ENCODE measurements at places on chromosomes 11 and 22.
A peak's percentile ranks its signal among the peaks of the same experiment; 100 is the strongest.

DNA sequence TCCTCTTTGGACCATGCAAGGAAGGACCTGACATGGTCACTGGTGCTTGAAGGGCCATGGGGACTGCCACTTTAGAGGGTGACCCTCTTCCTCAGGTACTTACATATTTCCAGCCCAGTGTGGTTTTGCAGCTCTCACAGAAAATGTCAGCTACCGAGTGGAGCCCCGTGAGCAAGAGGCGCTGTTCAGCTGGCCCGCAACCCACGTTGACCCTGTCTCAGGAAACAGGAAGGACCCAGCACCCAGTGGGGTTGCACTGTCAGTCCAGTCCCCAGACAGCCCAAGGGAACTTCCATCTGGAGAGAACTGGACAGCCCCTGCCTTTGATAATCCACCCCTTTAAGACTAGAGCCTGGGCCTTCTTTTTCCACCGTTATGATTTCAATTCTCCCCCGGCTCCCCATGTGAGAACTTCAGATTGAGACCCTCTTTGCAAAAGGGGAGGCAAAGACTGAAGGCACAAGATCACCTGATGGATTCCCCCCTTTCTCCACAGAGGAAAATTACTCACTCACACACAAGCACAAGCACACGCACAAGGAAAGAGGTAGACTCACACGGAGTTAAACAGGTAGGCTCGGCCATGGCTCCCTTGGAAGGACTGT lies 3.4 kb downstream of the YPEL4 start:
- DNase-seq: no peak

DNA sequence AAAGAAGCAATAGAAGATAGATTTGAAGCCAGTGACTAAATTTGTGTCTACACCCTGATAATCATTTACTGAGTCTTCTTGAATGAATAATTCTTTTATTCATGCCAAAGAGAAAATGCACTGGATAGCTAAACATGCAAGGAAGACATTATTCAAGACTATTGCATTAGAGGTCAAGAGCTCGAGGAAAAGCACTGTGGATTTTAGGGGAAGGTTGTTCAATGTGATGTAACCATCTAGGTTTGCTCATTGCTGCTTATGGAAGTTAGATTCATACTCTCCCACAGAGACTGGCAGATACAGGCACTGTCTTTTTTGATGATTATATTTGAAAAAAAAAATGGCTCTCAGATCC lies 682.1 kb downstream of the KCNA4 start:
- no peak for DNase-seq

- peak; percentile 89 for DNase-seq
Measured at GRCh38 chr11:2892215-2892966, 6.8 kb upstream of the CDKN1C start.

- no peak for DNase-seq
Measured at GRCh38 chr22:26450453-26451185, 21.6 kb downstream of the ASPHD2 start.

DNA sequence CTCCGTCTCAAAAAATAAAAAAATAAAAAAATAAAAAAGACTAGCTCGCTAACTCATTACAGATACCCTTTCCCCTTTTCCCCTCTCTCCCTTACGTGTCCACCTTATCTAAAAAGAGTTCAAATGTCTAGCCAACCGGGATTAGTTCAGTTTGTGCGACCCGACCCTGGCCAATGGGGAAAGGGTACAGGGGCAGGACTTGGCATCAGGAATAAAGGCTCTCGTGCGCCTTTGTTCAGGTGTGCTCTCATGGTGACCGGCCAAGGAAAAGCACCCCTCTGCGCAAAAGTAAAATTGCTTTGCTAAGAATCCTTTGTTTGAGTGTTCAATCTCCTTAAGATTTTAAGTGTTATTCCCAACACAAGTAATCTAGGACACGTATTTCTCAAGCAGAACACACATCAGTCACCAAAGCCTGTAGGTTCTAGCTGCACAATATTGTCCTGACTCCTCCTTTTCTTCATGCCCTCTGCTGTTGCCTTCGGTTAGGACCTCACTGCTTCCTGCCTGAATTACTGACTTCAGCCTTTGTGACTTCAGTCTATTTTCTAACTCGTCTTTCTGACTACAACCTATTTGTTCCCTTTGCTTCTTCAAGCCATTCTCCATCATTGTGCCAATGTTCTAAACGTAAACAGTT lies 20.7 kb upstream of the CECR2 start:
- no peak for DNase-seq

- DNase-seq: no peak
Measured at GRCh38 chr22:20095521-20095920, 15.5 kb downstream of the DGCR8 start.

GRCh38 chr22:47092896-47093311 lies 330.5 kb downstream of the TBC1D22A start:
- DNase-seq: no peak

GRCh38 chr11:65843811-65844210 lies 10.0 kb downstream of the SNX32 start:
- DNase-seq: no peak

DNA sequence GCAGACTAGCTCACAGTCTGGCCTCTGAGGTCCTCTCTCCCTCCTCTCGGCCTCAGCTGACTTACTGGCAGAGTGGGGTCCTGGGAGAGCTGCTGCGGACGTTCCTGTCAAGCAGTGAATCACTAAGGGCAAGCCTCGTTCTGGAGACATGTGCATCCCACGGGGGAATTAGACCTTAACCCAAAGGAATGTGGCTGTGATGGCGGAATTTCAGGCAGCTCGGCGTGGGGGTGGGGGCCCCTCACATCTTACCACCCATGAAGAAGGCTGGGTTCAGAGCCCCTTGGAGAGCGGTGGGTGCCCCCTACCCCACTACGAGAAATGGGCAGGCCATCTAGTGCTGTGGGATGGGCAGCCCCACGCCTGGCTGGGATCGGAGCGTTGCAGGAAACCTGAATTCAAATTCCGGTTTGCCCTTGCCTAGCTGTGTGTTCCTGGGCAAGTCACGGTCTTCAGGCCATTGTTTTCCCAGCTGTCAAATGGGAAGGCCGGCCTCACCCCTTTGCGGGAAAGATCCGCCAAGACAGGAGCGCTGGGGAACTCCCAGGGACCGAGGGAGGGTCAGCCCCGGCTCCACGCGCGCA lies 554 bp downstream of the LRRC32 start:
- DNase-seq: no peak

- no peak for DNase-seq
Measured at GRCh38 chr11:134584001-134584561, 172.0 kb upstream of the B3GAT1 start.

DNA sequence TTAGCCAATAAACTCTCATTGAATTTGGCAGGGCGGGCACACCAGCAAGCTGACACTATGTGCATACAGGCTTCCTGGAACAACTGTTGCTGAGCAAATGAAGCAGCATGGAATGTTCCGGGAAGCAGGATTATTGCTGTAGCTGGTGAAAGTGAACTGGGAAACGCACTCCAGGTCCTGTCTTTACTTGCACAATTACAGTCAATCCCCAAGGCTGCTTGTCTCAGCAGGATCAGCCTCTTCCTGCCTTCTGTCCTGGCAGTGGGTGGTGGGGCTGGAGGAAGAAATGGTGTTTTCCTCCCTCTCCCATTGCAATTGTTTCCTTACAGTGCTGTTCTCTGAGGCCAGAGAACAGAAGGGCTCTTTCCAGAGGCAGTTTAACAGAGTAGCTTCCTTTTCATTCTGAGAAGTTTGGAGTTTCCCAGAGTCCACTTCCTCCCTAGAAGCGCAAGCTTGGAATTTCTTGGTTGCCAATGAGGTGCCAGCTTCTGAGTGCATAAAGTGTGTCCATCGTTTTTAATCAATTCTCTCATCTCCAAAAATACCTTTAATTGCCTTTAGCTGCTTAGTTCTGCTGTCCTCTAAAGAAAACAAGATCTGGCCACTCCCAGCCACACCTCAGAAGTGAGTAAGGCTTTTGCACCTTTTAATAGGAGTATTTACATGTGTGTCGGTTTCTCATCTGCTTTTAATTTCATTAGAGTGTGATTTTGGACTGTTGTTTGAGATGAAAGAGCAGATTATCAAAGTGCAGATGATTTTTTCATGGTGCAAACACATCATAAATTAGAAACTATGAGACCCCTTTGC lies 19.9 kb downstream of the CD44 start:
- peak; percentile 79 for DNase-seq

- no peak for DNase-seq
Measured at GRCh38 chr11:82843057-82843795, 57.0 kb downstream of the PRCP start.

DNA sequence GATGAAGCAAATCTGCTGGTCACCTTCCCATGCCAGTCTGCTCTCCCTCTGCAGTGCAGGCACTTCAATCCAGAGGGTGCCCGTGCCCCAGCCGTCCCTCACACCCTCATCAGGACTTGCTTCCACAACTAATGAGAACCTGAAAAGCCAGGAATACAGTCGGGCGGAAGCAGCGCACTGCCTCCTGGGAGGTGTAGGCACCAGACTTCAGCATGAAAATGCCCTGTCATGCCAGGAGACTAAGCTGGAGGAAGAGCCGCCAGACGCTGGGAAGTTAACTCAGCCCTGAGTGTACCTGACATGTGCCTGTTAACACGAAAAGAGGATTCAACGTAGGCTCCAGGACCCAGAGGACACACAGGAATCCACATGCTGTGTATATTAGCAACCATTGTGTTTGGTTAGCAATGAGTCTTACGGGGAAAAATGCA lies 40.1 kb upstream of the FLI1 start:
- no peak for DNase-seq

DNA sequence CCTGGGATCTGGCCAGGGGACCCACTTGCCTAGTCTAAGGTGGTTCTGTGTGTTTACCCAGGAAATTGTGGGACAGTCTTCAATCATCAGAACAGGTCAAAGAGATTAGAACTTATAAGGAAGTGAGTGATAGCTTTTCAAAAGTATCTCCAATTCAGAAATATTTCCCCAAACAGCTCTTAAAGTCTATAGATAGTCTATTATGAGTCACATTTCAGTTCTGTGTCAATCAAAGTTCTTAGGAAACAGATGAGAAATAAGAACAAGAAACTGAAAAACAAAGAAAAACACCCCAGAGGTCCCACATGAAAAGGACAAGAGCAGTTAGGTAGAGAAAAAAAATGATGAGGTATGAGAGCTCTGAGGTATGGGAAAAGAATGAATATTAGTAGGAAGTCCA lies 381.4 kb upstream of the MPPED2 start:
- DNase-seq: no peak

DNA sequence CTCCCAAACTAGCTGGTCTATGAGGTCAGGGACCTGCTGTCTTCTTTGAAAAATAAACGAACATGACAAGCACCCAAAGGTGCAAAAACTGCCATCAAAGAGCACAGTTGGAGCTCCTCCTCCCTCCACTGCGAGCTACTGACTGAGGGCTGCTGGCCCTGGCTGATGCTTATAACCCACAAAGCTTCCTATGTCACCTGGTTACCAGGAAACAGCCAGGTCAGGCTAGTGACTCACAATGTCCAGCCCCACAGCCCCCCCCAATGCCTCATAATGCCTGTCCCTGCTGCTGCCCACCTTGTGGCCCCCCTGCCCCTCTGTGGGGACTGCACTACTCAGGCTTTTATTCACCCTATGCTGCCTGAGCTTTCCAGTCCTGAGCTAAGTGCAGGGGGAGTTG lies at the start of gene DRICH1:
Gene DRICH1 (minus strand): TSS at position 144 of the 400 bp plus-strand sequence. CDS start 298 bp downstream, outside the sequence.
- no peak for DNase-seq

- DNase-seq: peak; percentile 71
Measured at GRCh38 chr22:19995611-19996339, 20.8 kb downstream of the ARVCF start.

GRCh38 chr22:37259540-37260029 lies 15.5 kb upstream of the RAC2 start:
- no peak for DNase-seq

GRCh38 chr11:82864268-82864667 lies 36.0 kb downstream of the PRCP start:
- no peak for DNase-seq

DNA sequence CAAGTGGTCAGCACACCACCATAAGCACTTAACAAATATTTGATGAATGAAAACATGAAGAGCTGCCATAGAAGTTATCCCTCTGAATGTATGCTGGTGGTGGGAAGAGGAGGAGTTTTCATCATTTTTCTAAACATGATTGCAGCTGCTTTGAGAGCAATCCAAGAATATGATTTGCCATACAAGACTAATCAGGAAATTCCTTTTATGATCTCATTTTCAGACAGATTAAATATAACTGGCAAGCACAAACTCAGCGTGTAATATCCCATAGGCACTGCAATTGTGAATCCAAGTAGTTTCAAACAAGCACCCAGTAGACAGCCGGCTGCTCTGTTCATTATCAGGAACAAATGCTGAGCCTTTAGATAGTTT lies 505.7 kb upstream of the LUZP2 start:
- DNase-seq: no peak

DNA sequence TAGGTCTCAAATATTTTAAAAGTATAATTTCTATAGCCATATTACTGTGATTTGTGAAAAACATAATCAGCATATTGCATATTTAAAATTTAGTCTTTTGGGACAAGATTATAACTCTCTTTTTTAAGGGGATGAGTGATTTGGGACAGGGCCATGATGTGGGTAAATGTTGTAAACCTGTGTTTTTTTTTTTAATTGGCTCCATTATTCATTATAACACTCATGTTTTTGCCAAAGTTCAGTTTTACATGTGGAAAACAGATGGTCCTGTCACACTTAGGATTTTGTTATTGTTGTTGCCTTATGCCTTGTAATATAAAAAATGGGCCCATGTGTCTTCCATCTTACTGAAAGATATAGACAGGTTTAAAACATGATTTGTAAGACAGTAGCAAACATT lies 1413.5 kb upstream of the RAG2 start:
- no peak for DNase-seq

- no peak for DNase-seq
Measured at GRCh38 chr11:47189100-47189834, 3.0 kb upstream of the PACSIN3 start.

DNA sequence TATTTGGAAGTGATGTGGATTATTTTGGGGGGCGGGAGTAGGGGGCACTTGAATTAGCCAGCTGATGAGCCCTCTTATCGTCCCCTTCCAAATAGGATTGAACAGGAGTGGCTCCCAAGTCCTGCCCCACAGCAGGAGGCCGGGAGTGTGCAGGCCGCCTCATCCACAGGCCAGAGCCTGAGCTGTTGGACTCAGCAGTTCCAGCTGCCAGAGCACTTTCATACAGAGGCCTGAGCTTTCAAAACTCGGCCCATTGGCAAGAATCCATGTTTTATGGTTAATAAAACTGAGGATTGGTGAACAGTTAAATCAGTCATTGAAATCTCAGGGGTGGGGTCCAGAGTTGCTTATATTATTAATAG lies 9.6 kb downstream of the FAM118A start:
- no peak for DNase-seq

GRCh38 chr22:20113551-20114310 lies 2.2 kb upstream of the RANBP1 start:
- DNase-seq: no peak

- no peak for DNase-seq
Measured at GRCh38 chr11:134944986-134945385, 532.9 kb upstream of the B3GAT1 start.
